ENCODE measurements at places on chromosomes 11 and 22. TPM values are rescaled to one million over a fixed set of nuclear protein-coding genes. Genes with fewer than 3 reads are reported as not detected.

GRCh38 chr11:1757861-1758610 is 5.7 kb downstream of the CTSD start:
- DNase-seq, result no peak

- DNase-seq, result peak; percentile 63
Measured at GRCh38 chr22:42993651-42994275, 21.2 kb downstream of the PACSIN2 start.

- no peak for DNase-seq
Measured at GRCh38 chr11:113249491-113249763, 65.0 kb upstream of the TTC12 start.

DNA sequence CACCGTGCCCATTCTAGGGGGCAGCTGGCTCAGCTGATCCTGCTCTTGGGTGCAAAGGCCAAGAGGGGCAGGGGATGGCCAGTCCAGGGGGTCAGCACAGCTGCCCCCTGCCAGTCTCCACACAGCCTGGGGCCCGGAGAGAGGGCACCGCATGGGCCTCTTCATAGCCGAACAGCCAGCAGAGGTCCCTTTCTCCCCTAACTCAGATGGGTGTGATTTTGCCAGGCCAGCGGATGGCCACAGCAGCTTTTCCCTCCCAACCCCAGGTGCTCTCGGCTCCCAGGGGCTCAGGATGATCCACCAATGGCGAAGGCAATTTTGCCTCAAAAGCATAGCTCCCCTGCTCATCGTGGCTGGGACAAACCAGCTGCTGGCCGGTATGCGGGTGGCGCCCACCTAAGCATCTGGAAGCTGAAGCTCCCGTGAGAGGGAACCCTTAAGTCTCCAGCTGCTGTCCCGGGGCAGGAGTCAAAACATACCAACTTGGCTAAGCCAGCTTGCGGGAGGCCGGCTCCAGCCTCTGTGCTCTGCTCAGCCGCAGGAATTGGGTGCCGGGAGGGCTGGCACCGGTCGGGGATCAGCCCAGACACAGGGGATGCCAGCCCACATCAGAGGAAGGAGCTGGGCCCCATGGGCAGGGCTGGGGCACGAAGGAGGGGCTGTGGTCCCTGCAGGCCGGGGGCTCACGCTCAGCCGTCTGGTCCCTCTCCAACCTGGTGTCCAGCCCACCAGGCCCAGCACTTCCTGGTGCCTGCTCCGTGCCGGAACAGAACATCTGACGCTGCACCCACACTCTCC is 30.5 kb upstream of the GNB1L start:
- peak; percentile 60 for DNase-seq

GRCh38 chr22:22935546-22936157 is 48.0 kb downstream of the IGLL5 start:
- no peak for DNase-seq

DNA sequence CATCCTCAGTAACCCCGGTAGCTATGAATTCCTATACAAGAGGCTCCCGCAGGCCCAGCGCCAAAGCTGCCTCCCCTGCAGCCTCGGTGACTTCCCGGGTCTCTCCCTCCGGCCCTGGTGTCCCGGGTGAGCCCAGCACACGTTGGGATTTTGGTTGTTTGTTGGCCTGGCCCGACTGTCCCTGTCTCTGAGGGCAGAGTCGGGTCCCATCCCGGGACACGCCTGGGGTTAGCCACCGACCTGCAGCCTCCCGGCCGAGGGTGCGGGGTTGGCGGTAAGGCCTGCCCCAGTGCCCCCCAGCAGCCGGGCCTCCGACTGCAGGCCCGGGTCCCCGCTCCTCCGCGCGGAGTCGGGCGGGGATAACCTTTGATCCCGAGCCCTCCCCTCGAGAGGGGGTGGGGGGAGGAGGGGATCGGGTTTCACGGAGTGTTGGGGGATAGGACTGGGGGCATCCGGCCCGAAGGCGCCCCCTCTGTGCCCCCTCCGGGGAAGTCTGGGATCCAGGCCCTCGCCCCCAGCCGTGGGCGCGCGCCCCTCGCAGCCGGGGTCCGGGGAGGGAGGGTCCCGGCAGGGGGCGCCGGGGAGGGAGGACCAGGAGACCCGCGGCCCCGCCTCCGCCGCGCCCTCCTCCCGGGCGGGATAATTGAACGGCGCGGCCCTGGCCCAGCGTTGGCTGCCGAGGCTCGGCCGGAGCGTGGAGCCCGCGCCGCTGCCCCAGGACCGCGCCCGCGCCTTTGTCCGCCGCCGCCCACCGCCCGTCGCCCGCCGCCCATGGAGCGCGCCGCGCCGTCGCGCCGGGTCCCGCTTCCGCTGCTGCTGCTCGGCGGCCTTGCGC is at the start of gene FBLN1:
FBLN1 (plus strand) TSS at position 669 of the 835 bp plus-strand sequence; CDS start at position 772, 103 bp downstream.
- no peak for DNase-seq

- no peak for DNase-seq
Measured at GRCh38 chr11:59029366-59029889, 56.7 kb upstream of the GLYATL1B start.

DNA sequence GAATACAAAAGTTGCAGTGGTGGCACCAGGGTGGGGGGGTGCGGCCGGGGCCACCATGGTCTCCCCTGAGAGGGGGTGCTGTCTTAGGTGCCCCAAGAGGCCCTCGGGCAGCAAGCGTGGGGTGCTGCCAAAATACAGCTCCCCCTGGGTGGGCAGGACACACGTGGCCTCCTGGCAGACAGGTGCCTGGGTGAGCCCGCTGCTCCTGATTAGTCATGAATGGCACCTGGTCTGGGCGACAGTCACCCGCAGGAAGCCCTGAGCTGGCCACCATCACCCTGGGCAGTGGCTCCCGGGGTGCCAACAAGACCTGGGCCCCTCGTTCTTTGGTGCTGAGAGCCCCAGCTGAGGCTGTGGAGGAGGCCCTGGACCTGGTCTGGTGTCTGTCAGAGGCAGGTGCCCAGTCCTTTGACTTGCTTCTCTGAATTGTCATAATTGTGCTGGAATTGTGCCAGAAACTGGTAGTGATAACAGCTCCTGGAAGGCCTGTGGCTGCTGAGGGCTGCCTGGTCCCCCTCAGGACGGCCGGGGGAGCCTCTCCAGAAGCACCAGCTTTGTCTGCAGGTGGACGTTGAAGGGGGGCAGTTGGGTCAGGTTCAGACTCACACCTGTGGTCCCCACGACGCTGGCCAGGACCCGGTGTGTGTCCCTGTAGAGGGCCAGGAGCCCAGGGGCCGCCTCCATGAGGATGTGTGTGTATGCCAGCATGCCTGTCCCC is 14.8 kb downstream of the ALG12 start:
- DNase-seq, result peak; percentile 56

The RPLP2 gene
- 406 TPM for total RNA-seq

The CARD16 gene
- total RNA-seq, result 4.8 TPM

The MUC6 gene
- not detected for total RNA-seq

Measured in sigmoid colon (tissue), 7 donors.